ENCODE measurements at places on chromosomes 7 and 10. TPM values are rescaled to one million over a fixed set of nuclear protein-coding genes. Genes with fewer than 3 reads are reported as not detected.

The GRID2IP gene
- 0.40 TPM for total RNA-seq

The MYPN gene
- total RNA-seq, result not detected

The DPY19L1 gene
- 4.1 TPM for total RNA-seq

The CADPS2 gene
- total RNA-seq, result 11.4 TPM

The OR13A1 gene
- total RNA-seq, result not detected

The HOXA4 gene
- total RNA-seq, result 2.6 TPM

The NEUROG3 gene
- total RNA-seq, result 1.1 TPM

The TBRG4 gene
- total RNA-seq, result 111 TPM

The FAM13C gene
- total RNA-seq, result 8.6 TPM

The UBTD1 gene
- 1.4 TPM for total RNA-seq

The NAT16 gene
- total RNA-seq, result 1.0 TPM

The LIPF gene
- not detected for total RNA-seq

The RARRES2 gene
- total RNA-seq, result 32.2 TPM

The CYP2C9 gene
- 32.2 TPM for total RNA-seq

DNA sequence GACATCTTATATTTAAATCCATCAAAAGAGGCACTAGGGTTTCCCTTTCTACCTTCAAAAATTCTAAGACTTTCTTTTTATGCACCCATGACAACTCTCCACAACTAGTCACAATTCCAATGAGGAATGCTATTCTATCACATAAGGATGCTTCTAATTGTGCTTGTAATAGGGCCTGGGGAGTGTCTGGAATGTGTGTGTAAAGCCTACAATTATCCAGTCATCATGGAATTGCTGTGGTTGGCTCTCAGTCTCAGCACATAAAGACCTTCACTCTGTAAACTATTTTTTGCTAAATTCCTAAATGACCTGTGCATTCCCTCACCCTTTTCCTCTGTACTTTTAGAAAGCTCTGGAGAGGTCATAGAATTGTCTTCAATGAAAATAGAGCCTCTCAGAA lies 86.7 kb downstream of the EPDR1 start:
- no peaks in the 10 kb centered on the region for H3K36me3 ChIP-seq
- no peak for DNase-seq
- H3K27ac ChIP-seq, result no peak overlapping the region
- H3K27me3 ChIP-seq, result no peaks in the 10 kb centered on the region
- H3K4me1 ChIP-seq, result no peaks in the 10 kb centered on the region

GRCh38 chr10:129168660-129169059 lies 298.4 kb upstream of the MGMT start:
- H3K4me3 ChIP-seq, result no peak overlapping the region
- H3K27ac ChIP-seq, result no peak overlapping the region
- no peaks in the 10 kb centered on the region for H3K36me3 ChIP-seq
- no peaks in the 10 kb centered on the region for H3K27me3 ChIP-seq
- DNase-seq, result no peak

DNA sequence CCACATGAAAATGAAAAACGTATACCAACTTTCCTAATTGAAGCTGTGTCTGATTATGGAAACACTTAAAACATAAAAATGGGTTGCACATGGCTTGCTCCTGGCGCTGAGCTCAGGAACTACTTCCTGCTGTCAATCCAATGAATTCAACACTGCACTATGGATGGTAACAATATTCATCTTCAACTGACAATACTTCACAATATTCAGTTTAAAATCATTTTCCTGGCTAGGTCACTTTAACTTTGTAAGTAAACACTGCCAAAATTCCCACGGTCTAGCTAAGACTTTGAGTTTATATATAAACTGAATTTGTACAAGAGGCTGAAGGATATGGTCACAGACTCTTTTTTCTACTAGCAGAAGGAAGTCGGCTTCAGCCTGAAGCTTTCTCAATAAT lies 556.9 kb downstream of the TNS3 start:
- no peak overlapping the region for H3K27ac ChIP-seq
- no peaks in the 10 kb centered on the region for H3K4me1 ChIP-seq
- no peak for DNase-seq
- no peaks in the 10 kb centered on the region for H3K36me3 ChIP-seq
- H3K27me3 ChIP-seq, result no peaks in the 10 kb centered on the region
- H3K4me3 ChIP-seq, result no peak overlapping the region

GRCh38 chr10:88271761-88272543 lies 311.2 kb downstream of the RNLS start:
- H3K27ac ChIP-seq, result peak overlapping the region; percentile 26
- no peaks in the 10 kb centered on the region for H3K36me3 ChIP-seq
- no peak for DNase-seq
- no peak overlapping the region for H3K4me3 ChIP-seq
- H3K4me1 ChIP-seq, result no peaks in the 10 kb centered on the region

DNA sequence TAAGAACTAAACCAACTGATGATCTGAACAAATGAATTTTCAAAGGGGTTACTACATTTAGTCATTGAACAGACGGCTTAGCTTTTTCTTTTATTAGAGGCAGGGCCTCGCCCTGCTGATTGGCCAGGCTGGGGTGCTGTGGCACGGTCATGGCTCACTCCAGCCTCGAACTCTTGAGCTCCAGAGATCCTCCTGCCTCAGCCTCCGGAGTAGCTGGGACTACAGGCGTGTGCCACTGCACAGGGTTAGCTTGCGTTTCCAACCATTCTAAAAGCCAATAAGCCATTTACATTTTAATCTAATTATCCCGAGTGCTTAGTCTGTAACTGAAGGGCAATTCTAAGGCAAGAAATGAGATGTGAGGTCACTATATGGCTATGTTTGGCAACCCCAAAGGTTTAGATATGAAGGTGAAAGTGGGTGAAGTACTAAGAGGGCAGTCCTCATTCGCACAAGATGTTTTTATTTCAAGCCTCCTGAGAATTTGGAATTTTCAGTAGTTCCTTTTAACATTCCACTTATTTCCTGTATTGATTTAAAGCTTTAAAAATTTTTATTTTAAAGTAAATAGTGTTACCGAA lies 1.6 kb upstream of the CDK13 start:
- H3K27ac ChIP-seq, result peak overlapping the region; percentile 100
- peak overlapping the region; percentile 75 for H3K4me3 ChIP-seq
- H3K27me3 ChIP-seq, result no peaks in the 10 kb centered on the region
- no peaks in the 10 kb centered on the region for H3K36me3 ChIP-seq
- H3K4me1 ChIP-seq, result no peaks in the 10 kb centered on the region

DNA sequence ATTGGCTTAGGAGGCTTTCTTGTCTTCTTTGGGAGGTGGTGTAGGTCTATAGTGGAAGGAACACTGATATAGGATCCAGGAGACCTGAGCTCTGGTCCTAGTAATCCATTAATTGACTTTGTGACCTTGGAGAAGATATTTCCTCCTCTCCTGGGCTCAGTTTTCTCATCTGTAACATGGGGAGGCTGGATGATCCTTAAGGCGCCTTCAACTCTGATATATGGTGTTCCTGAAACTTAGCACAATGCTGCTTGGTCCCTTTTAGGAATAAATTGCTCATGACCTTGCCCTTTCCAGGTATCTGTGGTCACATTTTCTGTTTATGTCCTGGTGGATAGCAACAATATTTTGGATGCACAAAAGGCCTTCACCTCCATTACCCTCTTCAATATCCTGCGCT lies 25.3 kb downstream of the ABCC2 start:
- no peak overlapping the region for H3K4me3 ChIP-seq
- H3K36me3 ChIP-seq, result peaks cover 15% of the 10 kb centered on the region
- DNase-seq, result no peak
- no peaks in the 10 kb centered on the region for H3K27me3 ChIP-seq
- no peak overlapping the region for H3K27ac ChIP-seq

- no peak overlapping the region for H3K4me3 ChIP-seq
- H3K4me1 ChIP-seq, result no peaks in the 10 kb centered on the region
- no peaks in the 10 kb centered on the region for H3K27me3 ChIP-seq
- no peak overlapping the region for H3K27ac ChIP-seq
- H3K36me3 ChIP-seq, result no peaks in the 10 kb centered on the region
These were observed 55.2 kb upstream of the RPA3 start for GRCh38 chr7:7773334-7774309.

DNA sequence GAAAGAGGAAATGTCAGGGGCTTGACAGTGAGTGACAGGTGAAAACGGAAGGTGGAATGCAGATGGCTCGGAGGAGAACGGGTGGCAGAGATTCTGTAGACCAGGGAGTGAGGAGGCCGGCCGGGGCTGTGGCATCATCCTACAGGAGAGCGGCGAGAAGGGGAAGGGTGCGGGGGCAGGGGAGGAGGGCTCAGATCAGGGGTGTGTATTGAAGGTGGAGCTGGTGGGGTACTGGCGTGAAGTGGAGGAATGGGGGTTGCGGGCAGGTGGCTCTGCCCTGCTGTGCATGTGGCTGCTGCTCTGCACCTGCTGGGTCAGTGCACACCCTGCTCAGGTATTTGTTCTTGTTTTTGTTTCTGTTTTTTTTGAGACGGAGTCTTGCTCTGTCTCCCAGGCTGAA lies 470.8 kb upstream of the FOXK1 start:
- no peaks in the 10 kb centered on the region for H3K4me1 ChIP-seq
- no peaks in the 10 kb centered on the region for H3K36me3 ChIP-seq
- no peak for DNase-seq

DNA sequence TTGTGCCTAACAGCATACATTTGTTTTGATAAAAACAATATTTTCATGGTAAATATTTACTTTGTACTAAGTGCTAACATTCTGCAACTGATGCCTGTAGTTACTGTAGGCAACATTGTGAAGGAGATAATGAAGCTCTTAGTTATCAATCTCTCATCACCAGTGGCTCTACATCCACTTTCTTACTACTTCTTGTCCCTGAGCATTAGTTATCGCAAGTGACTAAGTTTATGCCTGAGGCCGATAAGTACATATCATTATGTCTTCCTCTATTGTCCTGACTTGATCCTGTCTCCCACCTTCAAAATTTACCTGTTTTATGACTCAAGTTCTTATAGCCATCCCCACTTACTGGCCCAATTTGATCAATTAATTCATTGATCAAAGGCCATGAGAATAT lies 63.6 kb downstream of the MACC1 start:
- no peaks in the 10 kb centered on the region for H3K27me3 ChIP-seq
- H3K27ac ChIP-seq, result no peak overlapping the region
- H3K36me3 ChIP-seq, result no peaks in the 10 kb centered on the region
- no peaks in the 10 kb centered on the region for H3K4me1 ChIP-seq

- H3K27ac ChIP-seq, result no peak overlapping the region
- no peaks in the 10 kb centered on the region for H3K4me1 ChIP-seq
- H3K27me3 ChIP-seq, result no peaks in the 10 kb centered on the region
- DNase-seq, result no peak
- H3K4me3 ChIP-seq, result no peak overlapping the region
These were observed 61.5 kb downstream of the CHN2 start for GRCh38 chr7:29255906-29256692.

- H3K27ac ChIP-seq, result no peak overlapping the region
- H3K4me3 ChIP-seq, result no peak overlapping the region
- H3K27me3 ChIP-seq, result no peaks in the 10 kb centered on the region
- H3K4me1 ChIP-seq, result no peaks in the 10 kb centered on the region
- DNase-seq, result no peak
- H3K36me3 ChIP-seq, result no peaks in the 10 kb centered on the region
These were observed 83.3 kb downstream of the PLXNA4 start for GRCh38 chr7:132492823-132493445.

- no peak overlapping the region for H3K27ac ChIP-seq
- DNase-seq, result no peak
- H3K27me3 ChIP-seq, result no peaks in the 10 kb centered on the region
- peaks cover 50% of the 10 kb centered on the region for H3K36me3 ChIP-seq
- no peak overlapping the region for H3K4me3 ChIP-seq
- no peaks in the 10 kb centered on the region for H3K4me1 ChIP-seq
These were observed 45.2 kb downstream of the FGFBP3 start for GRCh38 chr10:91864099-91864498.
